ENCODE measurements at places on chromosomes 7 and 10.

DNA sequence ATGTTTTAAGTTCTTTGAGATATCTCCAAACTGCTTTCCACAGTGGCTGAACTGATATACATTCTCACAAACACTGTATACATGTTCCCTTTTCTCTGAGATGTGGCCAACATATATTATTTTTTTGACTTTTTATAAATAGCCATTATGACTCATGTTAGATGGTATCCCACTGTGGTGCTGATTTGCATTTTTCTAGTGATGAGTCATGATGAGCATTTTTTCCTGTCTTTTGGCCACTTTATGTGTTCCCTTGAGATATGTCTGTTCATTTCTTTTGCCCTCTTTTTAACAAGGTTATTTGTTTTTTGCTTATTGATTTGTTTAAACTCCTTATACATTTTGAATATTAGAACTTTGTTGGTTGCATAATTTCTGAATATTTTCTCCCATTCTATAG lies 1055.1 kb downstream of the NXPH1 start:
- DNase-seq = no peak

DNA sequence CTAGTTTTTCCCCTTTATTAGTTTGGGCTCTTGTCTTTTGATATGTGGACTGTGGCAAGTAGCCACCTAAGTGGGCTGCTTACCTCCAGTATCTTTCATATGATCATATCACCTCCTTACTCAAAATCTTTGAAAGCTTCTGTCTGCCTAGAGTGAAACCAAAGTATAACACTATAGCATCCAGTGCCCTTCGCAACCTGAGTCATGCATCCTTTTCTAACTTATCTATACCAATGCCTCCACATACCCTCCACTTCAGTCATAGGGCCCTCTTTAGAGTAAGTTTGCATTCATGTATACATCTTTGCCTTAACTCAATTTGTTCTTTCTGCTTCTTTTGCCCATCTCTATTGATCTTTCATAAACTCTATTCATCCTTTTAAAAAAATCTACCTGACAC lies 15.7 kb upstream of the MACC1 start:
- DNase-seq = no peak

DNA sequence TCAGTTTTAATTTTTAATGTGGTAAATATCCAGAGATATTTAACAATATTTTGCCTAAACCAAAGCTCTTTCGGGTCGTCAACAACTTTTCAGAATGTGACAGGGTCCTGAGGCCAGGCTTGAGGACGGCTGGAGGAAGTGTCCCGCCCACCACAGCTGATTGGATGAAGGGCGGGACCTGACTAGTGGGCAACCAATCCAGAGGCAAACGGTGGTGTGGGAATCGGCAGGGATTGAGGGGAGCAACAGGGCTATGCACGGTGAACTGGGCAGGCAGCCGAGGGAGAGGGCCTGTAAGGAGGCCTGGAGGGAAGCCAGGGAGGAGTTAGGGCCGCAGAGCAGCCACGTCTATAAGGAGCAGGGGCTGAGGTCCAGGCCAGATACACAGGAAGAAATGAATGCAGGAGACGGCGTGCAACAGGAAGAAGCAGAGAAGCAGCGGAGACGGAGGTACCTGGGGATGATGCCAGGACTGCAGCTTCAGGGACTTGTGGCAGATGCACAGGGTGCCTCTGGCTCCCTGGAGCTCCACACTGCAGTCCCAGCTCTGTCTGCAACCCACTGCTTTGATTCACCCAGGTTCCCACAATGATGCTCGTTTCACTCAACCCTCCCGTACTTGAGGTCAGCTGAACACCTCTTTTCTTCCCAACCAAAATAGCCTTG lies 46.1 kb upstream of the ZMIZ1 start:
- DNase-seq = no peak

DNA sequence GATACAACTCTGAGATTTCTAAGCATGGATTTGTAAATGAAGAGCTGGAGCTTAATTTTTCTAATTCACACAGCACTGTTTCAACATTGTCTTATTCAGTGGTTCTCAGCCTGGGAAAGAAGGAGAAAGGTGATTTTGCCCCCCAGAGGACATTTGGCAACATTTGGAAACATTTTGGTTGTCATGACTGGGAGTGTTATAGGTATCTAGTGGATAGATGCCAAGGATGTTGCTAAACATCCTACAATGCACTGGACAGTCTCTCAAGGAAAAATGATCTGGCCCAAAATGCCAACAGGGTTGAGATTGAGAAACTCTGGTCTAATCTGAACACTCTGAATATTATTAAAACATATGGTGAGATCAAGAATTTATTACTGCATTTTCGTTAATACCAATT lies 3.8 kb upstream of the CAV2 start:
- no peak for DNase-seq

DNA sequence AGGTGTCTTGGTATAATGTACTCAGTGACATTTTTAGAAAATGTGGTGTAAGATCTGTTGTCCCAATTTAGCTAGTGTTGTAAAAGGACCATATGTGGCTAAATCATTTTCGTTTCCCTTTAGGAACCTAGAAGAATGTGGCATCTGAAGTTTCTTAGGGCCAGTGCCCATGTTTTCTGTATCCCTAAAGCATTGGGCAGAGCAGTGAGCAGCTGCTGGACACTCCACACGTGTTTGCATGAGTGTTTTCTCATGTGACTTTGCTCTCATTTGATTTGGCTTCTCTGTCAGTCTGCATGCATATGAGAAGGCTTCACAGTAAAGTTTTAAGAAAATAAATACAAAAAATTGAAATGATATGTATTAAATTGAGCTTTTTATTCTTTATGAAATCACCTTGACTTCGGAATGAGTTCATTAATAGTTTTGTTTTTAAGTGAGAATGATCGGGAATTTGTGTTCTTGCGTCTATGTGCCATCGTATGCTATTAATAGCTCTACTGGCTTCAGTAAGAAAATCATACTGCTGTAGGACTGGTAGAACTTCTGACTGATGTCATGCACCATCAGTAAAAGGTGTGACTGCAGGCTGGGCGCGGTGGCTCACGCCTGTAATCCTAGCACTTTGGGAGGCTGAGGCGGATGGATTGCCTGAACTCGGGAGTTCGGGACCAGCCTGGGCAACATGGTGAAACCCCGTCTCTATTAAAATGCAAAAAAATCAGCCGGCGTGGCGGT lies 61.3 kb downstream of the RBM33 start:
- DNase-seq = no peak

GRCh38 chr7:66356277-66356721 lies 151.2 kb downstream of the TPST1 start:
- DNase-seq = no peak

DNA sequence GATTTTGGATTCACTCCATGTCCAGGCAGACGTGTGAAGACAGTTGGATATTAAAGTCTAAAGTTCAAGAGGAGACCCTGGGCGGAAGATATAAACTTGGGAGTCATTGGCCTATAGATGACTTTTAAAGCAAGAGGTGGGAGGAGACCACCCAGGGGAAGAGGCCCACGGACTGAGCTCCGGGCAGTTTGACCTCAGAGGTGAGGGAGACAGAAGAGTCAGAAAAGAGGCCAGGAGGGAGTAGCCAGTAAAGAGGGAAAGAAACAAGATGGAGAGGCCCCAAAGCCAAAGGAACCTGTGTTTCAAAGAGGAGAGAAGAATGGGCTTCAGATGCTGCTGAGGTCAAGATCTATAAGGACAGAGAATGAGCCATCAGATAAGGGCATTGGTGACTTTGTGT lies 11.4 kb downstream of the CARD11 start:
- no peak for DNase-seq

- no peak for DNase-seq
These were observed 541.0 kb downstream of the ZWINT start for GRCh38 chr10:55820071-55820470.

DNA sequence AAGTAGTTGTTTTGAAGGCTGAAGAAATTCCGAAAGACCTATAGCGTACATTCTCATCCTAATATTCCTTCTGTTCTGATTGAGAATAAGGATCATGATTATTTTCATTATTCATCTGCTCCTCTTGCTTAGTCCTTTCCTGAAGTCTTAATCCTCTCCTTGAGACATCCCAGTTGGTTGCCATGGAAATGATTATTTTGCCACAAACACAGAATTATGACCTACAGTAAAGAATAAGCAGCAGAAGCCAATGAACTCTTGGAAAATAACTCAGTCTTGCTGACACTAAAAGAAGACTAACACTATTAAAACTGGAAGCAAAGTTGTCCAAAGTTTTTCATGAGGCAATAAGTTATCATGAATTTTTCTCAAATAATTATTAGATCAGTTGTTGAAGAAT lies 47.8 kb upstream of the JAZF1 start:
- DNase-seq = no peak

DNA sequence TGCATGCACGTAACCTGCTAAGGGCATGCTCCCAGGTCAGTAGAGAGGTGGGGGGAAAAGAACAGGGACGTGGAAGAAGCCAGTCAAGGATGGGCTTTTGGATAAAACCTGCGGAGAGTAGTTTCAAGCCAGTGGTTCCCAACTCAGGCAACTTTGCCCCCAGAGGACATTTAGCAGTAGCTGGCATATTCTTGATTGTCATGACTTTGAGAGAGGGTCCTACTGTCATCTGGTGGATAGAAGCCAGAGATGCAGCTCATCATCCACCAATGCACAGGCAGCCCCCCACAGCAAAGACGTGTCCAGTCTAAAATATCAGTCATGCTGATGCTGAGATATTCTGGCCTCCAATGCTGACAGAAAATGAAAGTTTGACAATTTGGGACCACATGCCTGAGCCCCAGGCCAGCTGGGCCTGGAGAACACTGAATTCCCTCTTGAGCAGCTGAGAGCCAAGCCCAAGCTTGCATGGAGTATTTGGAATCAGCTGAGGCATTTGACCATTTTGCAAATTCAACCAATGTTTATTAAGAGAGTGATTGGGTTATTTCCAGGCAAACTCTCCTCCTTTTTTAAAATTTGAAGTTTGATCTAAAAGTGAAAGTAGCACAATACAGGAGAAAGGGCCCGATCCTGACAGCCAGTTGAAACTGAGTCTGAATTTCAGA lies 110.0 kb upstream of the C7orf33 start:
- DNase-seq = no peak

- no peak for DNase-seq
These were observed 48.0 kb downstream of the SEC23IP start for GRCh38 chr10:119940487-119940886.

- no peak for DNase-seq
These were observed 77.3 kb upstream of the SAMD8 start for GRCh38 chr10:75034131-75034512.

GRCh38 chr10:27341001-27341400 lies 100.4 kb upstream of the ACBD5 start:
- no peak for DNase-seq

GRCh38 chr7:81111781-81112540 lies 193.1 kb upstream of the SEMA3C start:
- DNase-seq = no peak

- DNase-seq = no peak
These were observed 318.0 kb upstream of the POT1 start for GRCh38 chr7:125247514-125248098.

DNA sequence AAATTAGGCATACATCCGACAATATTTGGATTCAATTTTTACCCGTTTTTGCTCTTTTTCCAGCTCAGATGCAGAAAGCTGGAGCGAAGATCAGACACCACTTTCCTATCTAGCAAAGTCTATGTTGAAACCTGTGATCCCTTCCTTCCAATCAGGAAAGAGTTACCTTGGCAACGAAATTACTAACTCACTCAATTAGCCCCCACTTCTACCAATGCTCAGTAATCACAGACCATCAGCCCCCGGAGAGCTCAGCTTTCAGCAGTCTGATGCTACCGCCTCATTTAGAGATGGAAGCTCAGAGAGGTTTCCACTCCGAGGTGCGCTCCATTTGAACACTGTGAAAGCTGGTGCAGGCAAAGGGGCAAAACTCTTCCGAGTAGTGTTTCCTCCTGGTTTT lies 6.7 kb downstream of the FRAT1 start:
- no peak for DNase-seq

GRCh38 chr10:127441350-127442219 lies 107.5 kb upstream of the NPS start:
- DNase-seq = no peak

Data from activated naive CD4-positive, alpha-beta T cell (primary cell).